Brain microvascular endothelial cell (primary cell): ENCODE measurements at places on chromosomes 3 and 15.

DNA sequence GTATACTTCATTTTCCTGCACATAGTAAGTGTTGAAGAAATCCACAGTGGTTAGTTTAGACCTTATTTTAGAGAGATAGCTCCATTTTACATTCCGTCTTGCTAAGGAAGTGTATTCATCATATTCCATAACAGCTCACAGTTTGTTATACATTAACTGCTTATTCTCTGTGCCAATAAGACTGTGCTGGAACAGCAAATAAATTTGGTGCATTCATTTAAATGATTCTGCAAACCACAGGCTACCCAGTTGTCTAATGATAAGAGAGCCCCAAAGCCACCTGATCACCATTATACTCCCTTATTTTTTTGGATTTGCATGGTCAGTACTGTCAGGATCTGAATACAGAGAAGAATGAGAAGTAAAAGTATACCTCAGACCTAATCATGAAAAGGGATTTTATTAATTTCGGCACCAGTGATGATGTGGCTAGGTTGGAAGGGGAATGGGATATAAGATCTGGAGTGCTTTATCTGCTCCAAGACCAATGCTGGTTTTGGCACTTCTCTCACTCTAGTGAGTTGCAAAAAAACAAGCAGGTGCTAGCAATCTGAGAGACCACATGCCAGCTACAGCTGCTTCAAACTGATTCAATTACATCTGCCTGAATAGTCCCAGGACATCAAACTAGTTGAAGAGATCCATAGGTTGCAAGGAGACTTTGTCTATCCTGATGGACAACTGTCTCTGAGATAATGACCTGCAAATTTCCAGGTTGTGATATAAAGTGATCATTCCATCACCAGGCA is 254.8 kb downstream of the ZBTB20 start:
- DNase-seq: no peak

- DNase-seq: no peak
These were observed 63.8 kb downstream of the SPSB4 start for GRCh38 chr3:141114816-141115460.

GRCh38 chr3:6737630-6738029 is 123.3 kb upstream of the GRM7 start:
- no peak for DNase-seq

- no peak for DNase-seq
These were observed 108.9 kb downstream of the FNDC3B start for GRCh38 chr3:172148241-172148640.

DNA sequence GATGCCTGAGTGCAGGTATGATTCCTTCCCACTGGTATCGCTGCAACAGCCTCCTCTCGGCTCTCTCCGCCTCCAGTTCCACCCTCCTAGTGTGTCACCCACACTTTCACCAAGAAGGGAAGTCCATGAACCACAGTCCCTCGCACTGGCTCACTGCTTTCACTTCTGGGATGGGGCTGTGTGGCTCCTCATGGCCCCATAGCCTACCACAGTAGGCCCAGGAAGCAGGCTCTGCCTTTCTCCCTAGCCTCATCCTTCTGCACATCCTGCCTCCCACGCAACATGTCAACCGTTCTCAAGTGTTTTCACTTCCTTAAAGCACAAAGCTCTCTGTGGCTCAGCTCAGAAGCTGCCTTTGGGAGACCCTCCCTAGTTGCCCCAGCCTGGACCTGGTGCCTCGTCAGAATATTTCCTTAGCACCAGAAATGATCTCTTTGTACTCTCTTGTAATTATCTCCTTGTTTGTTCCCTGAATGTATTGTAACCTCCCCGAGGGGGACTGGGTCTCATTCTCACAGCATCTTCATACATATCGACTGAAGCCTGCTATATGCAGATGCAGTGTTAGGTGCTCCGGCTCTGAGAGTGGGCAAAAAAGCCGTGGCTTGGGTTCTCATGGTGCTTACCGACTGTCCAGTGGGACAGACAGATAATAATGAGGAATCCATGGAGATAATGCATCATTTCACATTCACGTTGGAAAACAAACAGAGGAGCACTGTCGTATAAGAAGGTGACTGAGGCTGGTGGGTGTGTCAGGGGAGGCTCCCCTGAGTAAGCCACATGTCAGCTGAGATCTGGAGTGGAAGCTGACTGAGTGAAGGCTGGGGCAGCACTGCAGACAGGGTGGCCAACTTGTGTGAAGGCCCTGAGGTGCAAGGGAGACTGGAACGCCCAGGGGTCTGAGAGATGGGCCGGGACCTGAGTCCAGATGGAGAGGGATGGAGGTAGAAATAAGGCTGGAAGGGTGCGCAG is 107.1 kb downstream of the DGKG start:
- no peak for DNase-seq

DNA sequence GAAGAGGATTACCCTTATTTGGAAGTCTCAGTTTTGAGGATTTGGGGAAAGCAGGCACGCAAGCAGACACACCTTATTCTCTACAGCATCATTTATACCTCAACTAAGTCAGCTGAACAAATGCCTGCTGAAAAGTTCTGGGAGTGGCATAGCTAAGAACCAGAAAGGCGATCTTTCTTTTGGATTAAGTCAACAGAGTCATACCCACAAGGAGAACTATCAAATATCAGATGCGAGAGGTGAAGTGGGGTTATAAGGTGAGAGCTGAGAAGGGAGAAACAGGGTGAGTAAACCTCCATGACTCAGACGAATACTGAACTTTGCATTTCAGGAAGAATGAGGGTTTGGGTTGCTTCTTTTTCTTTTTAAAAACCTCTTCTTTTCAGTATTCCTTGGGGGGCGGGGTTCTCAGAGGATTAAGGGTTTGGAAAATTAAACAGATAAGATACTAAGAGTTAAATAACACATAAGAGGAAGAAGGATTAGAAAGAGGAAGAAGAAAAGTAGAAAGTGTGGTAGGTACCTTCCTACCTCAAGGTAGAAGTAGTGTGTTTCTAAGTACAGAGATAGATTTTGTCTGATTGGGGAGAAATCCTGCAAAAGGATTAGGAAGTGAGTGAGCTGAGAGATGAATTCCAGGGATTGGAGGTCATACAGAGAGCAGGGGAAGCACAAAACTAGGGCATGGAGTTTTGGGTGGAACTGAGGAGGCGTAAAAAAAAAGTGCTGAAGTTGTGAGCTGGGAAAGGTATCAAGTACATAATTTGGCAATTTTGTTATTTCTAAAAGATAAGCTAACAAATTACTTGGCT is 41.3 kb upstream of the ICE2 start:
- no peak for DNase-seq

- no peak for DNase-seq
These were observed 201.6 kb downstream of the FEZF2 start for GRCh38 chr3:62171789-62172188.

DNA sequence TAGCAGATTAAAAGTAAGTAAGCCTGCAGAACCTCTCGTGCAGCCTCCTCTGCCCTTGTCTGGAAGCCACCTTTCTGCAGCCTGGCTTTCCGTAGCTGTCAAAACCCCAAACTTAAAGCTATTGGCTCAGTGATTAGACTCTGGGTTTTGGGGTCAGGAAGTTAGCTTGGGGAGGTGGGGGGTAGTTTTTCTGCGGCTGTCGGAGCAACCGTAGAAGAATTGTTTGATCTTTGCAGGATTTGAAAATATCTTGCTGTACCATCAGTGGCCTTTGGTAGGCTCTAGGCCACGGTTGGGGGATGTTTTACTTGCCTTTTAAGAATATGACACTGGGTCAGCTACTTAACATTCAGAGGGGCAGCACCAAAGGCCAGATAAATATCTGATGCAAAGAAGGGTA is 88.4 kb upstream of the RASGRP1 start:
- DNase-seq: no peak

DNA sequence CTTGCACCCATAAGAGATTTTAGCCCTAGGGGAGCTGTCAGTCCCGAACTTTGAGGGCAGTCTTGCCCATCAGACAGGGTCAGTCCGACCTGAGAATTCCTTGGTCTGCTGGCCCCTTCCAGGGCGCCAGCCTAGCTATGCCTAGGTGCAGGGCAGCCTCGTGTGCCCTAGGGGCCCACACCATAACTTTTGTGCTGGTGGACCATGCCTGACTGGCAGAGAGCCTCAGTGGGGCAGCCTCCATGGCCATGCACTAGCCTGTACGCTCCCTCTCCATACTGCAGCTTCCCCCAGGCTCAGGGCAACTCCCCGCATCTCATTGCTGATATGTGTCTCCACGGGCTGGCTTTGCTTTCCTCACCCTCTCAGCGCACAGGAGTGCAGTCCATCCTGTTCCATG is 835.8 kb upstream of the ALCAM start:
- no peak for DNase-seq
